ENCODE measurements at places on chromosomes 7 and 10. TPM values are rescaled to one million over a fixed set of nuclear protein-coding genes. Genes with fewer than 3 reads are reported as not detected.

ZNF736 gene
- 5.5 TPM for total RNA-seq

DYNC1I1 gene
- total RNA-seq = 0.83 TPM

CEP41 gene
- total RNA-seq = 6.5 TPM

RPEL1 gene
- total RNA-seq = under 0.01 TPM

GIMAP2 gene
- total RNA-seq = 0.55 TPM

ANKIB1 gene
- total RNA-seq = 56.4 TPM

EBLN1 gene
- not detected for total RNA-seq

HMX2 gene
- total RNA-seq = not detected

FAM237B gene
- not detected for total RNA-seq

CALHM3 gene
- total RNA-seq = not detected

HOXA1 gene
- 1.00 TPM for total RNA-seq

CLCN1 gene
- 0.14 TPM for total RNA-seq

CLRN3 gene
- not detected for total RNA-seq

RARRES2 gene
- 46.9 TPM for total RNA-seq

GIGYF1 gene
- 11.9 TPM for total RNA-seq

ZNF277 gene
- 52.6 TPM for total RNA-seq

HMX3 gene
- not detected for total RNA-seq

PHKG1 gene
- 0.43 TPM for total RNA-seq

SPDYE8 gene
- total RNA-seq = not detected

LIPJ gene
- under 0.01 TPM for total RNA-seq

LRRD1 gene
- total RNA-seq = 0.14 TPM

ZNF365 gene
- total RNA-seq = 2.8 TPM

C10orf62 gene
- 0.14 TPM for total RNA-seq

VWC2 gene
- not detected for total RNA-seq

SLC29A4 gene
- total RNA-seq = 3.8 TPM

RET gene
- total RNA-seq = 0.28 TPM

PTF1A gene
- total RNA-seq = not detected

Data from smooth muscle cell of bladder (primary cell).